ENCODE measurements at places on chromosomes 4 and X.

DNA sequence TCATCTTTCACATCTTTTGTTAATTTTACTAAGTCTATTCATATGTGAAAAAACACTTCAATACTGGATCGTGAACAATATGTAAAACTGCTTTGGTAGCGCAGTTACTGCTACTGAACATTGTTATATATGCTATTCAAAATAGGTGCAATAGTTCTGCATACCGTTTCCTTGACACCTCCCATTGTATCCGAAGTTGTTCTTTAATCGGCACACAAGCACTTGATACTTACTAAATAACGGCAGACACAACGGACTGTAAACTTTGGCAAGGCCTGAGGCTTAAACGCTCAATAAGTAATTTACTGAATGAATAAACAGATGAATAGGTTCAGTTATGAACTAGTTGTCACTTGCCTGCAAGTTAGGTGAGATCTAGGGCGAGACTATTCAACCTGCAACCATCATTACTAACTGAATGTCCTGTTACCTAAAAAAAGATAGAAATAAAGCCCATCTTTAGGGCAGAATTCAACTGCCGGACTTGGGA is 620 bp downstream of the ANAPC10 start:
- DNase-seq: no peak

GRCh38 chr4:2426069-2426397 is 7.3 kb downstream of the CFAP99 start:
- no peak for DNase-seq

- DNase-seq: no peak
Measured at GRCh38 chr4:22414833-22415232, 101.0 kb downstream of the ADGRA3 start.

DNA sequence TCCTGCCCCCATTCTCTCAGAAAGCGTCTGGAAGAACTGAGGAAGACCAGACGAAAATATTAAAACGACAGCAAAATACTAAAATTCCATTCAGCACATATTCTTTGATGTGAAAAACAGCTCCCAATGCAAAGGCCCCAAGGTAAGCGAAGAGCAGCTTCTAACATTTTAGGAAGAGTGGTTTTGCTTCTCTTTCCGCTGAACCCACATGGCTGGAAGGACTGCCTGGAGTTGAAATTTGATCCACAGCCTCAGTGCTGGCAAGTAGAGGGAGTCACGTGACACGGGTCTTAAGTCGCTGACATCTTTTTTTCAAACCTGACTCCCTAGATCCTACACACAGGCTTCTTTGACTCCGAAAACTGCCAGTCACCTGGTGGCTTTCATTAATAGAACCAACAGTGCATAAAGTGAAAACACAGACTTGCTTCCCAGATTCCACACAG is at the start of gene FAM13A:
TSS of gene FAM13A (minus strand) at position 233 of the 446 bp plus-strand sequence. CDS start at position 12, 221 bp downstream.
- DNase-seq: no peak

GRCh38 chrX:123223859-123224258 is 39.8 kb downstream of the GRIA3 start:
- no peak for DNase-seq

GRCh38 chrX:19065535-19065934 is 56.7 kb downstream of the ADGRG2 start:
- DNase-seq: no peak

- DNase-seq: no peak
Measured at GRCh38 chr4:4302416-4302815, 12.4 kb downstream of the ZBTB49 start.

GRCh38 chr4:76659103-76659490 is 224.1 kb downstream of the SHROOM3 start:
- no peak for DNase-seq

GRCh38 chr4:121973816-121974215 is 22.0 kb upstream of the TRPC3 start:
- DNase-seq: no peak

GRCh38 chr4:26131711-26132110 is 189.1 kb upstream of the RBPJ start:
- DNase-seq: peak; percentile 43

DNA sequence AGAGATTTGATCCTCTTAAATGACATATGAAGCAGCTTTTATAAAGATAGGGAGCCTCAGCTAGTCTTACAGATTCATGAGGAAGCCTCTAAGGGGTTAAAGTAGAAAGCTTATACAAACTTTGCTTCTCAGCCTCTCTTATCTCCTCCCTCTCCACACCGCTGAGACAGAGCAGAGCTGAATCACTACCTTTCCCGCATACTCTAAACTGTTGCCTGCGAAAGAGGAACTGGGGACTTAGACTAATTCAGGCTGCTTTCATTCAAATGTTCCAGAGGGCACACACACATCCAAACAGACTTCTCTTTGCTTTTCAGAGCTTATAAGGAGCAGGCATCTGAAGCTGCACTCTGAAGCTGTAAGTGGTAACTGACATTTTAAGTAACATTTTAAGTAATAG is at the start of gene SERTM2:
TSS of gene SERTM2 (plus strand) at position 169 of the 400 bp plus-strand sequence. CDS start 7,213 bp downstream, outside the sequence.
- no peak for DNase-seq

GRCh38 chrX:148960060-148960459 is 459.6 kb downstream of the AFF2 start:
- no peak for DNase-seq

DNA sequence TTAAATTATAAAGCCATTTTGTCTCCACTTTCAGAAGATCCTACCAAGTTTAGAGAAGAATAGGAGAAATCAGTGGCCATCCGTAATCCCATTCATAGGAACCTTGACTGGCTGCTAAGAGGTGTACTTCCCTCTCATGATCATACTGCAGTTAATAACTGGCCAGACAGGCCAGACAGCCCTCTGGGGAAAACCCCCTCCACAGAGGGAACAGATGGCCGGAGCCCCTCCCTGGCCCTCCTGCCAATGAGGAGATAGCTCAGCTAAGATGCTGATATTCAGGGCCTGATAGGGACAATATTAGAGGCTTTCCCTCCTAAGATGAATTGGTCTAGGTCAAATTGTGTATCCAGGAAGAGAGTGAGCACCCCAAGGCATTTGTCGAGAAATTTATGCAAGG is 200.0 kb upstream of the MAOA start:
- no peak for DNase-seq
